ENCODE measurements at places on chromosomes 7 and 10.
A peak's percentile ranks its signal among the peaks of the same experiment; 100 is the strongest.

DNA sequence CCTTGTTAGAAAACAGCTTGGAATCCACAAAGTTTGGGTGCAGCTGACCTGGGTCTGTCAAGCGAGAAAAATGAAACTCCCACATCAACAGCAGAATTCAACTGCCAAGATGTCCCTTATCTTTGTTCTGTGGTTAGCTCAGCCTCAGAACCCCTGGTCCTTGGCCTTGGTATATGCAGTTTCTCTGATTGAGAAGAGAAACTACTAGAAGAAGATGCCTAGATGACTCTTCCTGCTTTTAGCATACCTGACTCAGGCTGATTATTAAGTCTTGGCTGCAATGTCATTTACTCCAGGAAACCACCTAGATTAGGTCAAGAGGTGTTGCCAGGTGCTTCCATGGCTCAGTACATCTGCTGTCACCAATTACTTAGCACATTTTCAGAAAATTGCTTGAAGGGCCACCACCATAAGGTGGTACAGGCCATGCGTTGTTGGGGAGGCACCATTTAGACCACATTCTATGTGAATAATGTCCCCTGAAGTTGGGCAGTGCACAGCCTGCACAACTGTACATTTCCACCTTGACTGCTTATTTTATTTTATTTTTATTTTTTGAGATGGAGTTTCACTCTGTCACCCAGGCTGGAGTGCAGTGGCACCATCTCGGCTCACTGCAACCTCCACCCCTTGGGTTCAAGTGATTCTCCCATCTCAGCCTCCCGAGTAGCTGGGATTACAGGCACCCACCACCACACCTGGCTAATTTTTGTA lies 59.4 kb upstream of the ZNF438 start:
- no peak for DNase-seq

DNA sequence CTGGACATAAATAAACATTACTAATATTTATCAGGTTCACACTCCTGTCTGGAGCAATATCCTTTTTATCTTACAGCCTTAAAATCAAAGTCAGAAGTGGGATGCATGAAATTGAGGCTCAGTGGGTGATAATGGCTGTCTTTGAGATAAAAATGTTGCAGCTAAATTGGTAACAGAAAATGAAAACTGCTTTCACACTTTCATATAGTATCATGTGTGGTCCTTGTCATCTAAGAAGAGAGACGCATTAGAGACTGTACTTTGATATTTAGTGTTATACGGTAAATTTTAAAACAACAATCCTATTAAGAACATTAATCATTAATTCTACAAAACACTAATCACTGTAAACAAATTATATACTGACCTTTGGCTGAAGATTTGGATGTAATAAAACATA lies 235.2 kb upstream of the HGF start:
- no peak for DNase-seq

DNA sequence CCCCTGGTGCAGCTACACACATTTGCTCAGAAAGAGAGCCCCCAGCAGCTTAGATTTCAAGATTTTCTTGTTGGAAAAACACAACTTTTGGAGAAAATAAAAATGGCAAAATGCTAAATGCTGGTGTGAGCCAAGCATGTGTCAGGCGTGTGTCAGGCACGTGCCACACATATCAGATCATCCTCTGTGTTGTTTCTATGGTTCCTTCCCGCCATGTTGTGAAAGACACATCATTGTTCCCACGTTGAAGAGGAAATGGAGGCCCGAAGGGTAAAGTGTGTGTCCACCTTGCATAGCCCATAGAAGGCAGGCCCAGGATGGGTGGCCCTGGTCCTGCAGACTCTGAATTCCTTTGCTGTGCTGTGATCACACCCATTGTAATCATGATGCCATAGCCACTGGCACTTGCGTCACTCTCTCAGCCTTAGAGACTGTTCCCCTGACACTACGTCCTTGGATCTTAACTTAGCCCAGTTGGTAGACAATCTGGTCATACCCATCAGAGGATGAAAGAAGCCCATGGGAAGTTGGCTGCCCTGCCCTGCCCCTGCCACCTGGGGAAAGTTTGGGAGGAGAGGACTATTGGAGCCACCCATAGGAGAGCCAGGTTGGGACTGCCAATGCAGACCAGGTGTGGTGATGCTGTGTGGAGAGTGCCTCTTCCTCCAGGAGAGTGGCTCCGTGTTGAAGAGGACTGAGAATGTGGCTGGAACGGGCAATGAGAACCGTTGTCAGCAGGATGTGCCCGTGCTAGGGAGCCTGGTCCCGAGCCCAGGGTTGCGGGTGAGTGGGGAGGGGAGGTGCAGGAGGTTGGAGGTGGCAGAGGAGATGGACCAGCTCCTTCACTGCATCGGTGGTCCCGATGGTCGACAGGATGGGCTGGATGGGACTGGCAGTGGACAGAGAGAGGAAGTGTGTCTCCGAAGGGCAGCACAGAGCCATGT lies 65.6 kb upstream of the IGFBP3 start:
- no peak for DNase-seq

DNA sequence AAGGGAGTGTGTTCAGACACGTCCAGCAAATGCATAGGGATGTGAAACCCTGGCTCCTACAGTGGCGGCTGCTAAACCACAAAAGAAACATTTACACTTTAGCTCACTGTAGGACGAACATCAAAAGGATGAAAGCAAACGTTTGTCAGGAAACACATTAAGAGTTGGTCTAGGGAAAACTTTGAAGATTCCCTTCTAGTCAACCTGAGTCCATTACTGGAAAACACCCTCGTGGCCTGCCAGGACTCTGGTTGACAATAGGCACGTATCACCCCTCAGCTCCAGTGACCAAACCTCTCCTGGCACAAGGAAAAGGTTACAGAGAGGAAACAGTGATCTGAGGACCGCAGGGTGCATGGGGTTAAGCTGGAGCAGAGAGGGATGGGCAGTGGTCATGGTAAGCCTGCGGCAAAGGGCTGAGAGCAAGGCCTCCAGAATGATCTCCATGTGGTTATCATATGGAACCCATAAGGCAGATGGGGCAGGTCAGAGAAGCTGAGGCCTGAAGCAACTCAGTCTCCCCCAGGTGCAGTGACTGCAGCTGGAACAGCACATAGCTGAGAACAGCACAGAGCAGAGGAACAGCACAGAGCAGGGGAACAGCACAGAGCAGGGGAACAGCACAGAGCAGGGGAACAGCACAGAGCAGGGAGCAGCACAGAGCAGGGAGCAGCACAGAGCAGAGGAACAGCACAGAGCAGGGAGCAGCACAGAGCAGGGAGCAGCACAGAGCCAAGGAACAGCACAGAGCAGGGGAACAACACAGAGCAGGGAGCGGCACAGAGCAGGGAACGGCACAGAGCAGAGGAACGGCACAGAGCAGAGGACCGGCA lies 49.9 kb downstream of the CHST15 start:
- DNase-seq = no peak

DNA sequence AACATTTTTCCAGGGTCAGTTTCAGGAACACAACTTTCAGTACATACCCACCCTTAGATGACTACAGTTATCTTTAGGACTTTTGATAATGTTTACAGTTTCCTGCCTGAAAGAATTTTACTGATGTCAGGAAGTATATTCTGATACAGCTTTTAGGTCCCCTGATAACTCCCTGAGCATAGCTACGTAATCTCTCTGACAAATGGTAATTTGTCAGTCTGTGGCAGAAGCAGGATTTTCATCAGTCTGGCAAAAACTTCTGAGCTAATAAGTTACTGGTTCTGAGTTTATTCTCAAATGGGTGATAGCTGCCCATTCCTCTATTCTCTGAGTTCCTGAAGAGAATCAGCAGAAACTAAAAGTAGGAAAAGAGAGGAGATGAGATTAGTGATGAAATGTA lies 270.1 kb upstream of the MTPN start:
- no peak for DNase-seq

DNA sequence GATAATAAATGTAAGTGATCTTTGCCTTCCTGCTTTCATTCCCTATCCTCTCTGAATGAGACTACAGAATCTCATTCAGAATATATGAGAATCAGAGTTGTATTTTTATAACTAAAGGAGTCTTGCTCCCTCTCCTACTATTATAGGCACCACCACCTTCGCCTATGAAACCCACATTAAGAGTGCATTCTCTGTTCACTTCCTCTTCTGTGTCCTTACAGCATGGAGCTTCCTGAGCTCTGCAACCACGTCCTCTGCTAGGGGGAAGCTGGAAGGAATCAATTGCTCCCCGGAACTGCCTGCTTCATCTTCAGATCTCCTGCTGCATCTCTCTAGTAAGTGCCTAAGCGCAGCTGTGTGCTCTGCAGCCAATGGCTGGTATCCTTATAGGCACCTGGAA lies 820.7 kb downstream of the GRID1 start:
- DNase-seq = no peak

DNA sequence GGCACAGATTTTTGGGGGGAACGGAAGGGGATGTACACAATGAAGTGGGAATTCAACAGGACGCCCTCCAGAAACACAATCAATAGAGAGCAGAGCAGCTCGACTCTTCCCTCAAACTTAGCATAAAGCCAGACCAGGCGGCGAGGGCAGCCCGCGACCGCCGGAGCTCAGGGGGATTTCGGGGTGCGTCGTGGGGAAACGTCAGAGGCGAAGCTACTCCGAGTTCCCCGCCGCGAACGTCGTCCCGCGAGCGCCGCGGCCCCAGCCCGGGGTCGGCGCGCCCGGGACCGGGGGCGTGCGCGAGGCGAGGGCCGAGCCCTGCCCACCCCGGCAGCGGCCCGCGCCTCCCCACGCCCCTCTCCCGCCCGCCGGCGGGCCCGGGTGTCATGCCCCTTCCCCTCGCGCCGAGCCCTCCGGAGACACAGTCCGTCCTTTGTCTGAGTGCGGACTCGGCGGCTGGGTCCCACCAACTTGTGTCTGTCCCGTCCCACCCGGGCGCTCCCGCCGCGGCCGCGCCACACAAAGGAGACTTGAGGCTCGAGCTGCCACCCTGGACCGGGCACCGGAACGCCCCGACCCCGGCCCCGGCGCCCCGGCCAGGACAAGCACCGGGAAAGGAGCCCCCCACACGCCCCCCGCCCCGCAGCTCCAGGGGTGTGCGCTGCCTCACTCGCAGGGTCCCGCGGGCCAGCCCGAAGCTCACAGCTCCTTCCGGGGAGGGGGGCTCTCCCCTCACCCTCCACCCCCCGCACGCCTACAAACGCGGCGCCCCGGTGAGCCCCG lies 634 bp downstream of the EZH2 start:
- peak; percentile 51 for DNase-seq

GRCh38 chr7:70646536-70647248 lies 485.3 kb upstream of the GALNT17 start:
- no peak for DNase-seq

DNA sequence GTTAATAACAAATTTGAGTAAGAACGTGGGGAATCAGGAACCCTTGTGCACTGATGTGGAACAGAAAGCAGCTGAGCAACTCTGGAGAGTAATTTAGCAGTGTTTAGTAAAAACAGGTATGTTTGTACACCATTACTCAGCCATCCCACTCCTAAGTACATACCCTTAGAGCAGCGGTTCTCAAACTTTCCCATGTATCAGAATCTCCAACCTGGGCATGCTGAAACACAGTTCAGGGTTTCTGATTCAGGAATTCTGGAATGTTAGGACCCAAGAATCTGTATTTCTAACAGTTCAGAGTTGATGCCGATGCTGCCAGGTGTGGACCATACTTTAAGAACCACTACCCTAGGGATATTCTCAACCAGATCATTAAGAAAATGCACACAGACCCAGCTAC lies 5.1 kb downstream of the SGMS1 start:
- DNase-seq = no peak

GRCh38 chr10:90621577-90621976 lies 236.3 kb downstream of the HTR7 start:
- DNase-seq = no peak

GRCh38 chr7:156220078-156220605 lies 407.9 kb upstream of the SHH start:
- no peak for DNase-seq

DNA sequence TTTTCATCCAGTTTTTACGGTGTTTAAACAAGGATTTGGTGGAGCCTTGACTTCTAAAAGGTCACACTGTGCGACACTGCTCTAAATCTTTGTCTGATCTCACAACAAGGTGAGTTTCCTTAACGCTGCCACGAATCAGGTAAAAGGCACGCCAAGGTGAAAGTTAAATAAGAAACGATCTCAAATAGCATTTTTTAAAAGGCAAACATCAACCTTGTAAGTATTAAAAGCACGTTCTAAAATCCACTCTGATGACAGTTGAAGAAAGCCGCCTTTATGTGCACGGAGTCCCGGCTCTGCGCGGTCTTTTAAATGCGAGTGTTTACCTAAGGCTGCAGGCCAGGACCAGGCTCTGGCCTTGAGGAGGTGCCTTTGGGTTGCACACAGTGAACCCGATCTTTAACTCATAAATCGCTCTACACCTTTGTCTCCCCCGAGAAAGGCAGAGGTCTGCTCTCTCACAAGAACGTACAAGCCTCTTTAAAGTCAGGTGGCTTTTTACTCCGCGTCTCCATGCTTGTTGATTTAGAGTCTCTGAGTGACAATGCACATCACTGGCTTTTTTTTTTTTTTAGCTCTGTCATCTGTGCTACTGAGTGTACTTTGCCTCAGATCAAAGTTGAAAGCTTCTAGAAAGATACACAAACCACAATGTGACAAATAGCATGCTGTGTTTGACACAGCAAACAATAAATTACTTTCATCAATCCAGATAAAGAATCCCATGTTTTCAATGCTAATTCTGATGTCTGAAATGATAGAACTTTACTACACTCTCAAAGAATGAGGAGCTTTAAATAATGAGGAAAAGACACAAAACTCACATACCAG lies 25.9 kb upstream of the RNF32 start:
- DNase-seq = no peak

- DNase-seq = no peak
These were observed 41.0 kb downstream of the SNX10 start for GRCh38 chr7:26332698-26333097.

GRCh38 chr10:96767611-96768010 lies 47.3 kb upstream of the PIK3AP1 start:
- no peak for DNase-seq

DNA sequence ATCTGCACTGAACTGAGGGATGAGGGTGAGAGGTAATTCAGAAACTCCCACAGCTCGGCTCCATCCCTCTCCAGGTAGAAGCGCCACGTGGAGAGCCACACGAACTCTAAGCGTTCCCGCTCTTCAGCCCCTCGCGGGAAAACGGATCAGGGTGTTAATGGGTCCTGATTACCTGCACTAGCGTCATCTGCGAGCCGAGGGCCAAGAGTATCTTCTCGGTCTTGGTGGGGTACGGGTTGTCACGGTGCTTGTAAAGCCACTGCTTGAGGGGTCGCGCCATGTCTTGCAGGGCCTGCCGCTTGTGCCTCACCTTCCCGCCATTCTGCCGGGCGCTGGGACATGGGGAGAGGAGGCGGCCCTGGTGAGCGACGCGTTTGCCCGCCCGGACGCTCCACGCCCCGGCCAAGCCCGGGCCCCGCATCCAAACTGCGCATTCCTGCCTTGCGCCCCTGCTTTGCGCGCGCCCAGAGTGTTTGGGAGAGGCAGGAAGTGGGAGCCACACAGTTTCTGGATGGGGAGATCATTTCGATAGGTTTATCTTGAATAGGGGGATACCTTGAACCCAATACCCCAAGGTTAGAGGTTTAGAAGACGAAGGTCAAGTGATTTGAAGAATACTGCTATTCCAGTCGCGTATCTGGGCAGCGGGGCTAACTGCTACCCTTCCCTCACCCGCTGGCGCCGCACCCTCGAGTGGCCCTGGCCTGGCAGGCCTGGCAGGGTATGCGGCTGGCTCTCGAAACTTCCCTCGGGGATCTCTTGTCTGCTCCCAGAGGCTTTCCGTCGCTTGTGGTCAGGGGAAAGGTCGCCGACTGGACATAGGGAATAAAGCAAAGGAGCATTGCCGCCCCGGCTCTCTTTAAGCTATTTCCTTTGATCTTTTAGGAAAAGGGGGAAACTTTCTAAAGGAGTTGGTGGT lies 4.2 kb downstream of the MKX start:
- DNase-seq = no peak

- no peak for DNase-seq
These were observed 437.7 kb downstream of the RPS24 start for GRCh38 chr10:78471326-78471722.

- DNase-seq = no peak
These were observed 410.4 kb downstream of the ATRNL1 start for GRCh38 chr10:115503546-115503945.

Data from CD4-positive, alpha-beta T cell treated with Interleukin-4 for 4 hours (primary cell).